Heart left ventricle (tissue), 16 donors: ENCODE measurements at places on chromosomes 2 and 18. TPM values are rescaled to one million over a fixed set of nuclear protein-coding genes. Genes with fewer than 3 reads are reported as not detected.

The ALPG gene
- not detected for total RNA-seq

- no peak overlapping the region for H3K4me3 ChIP-seq
- no peaks in the 10 kb centered on the region for H3K27me3 ChIP-seq
- no peak overlapping the region for H3K27ac ChIP-seq
- no peaks in the 10 kb centered on the region for H3K36me3 ChIP-seq
- no peaks in the 10 kb centered on the region for H3K4me1 ChIP-seq
Measured at GRCh38 chr2:40300391-40300790, 151.5 kb downstream of the SLC8A1 start.

- DNase-seq = no peak
- H3K36me3 ChIP-seq = no peaks in the 10 kb centered on the region
- no peak overlapping the region for H3K27ac ChIP-seq
- H3K4me1 ChIP-seq = peaks cover 10% of the 10 kb centered on the region
- no peaks in the 10 kb centered on the region for H3K27me3 ChIP-seq
Measured at GRCh38 chr18:3703732-3704176, 253.8 kb downstream of the TGIF1 start.

- H3K27ac ChIP-seq = no peak overlapping the region
- no peak for DNase-seq
- no peaks in the 10 kb centered on the region for H3K27me3 ChIP-seq
- peaks cover 21% of the 10 kb centered on the region for H3K4me1 ChIP-seq
Measured at GRCh38 chr2:197159661-197160211, 150.8 kb downstream of the ANKRD44 start.

DNA sequence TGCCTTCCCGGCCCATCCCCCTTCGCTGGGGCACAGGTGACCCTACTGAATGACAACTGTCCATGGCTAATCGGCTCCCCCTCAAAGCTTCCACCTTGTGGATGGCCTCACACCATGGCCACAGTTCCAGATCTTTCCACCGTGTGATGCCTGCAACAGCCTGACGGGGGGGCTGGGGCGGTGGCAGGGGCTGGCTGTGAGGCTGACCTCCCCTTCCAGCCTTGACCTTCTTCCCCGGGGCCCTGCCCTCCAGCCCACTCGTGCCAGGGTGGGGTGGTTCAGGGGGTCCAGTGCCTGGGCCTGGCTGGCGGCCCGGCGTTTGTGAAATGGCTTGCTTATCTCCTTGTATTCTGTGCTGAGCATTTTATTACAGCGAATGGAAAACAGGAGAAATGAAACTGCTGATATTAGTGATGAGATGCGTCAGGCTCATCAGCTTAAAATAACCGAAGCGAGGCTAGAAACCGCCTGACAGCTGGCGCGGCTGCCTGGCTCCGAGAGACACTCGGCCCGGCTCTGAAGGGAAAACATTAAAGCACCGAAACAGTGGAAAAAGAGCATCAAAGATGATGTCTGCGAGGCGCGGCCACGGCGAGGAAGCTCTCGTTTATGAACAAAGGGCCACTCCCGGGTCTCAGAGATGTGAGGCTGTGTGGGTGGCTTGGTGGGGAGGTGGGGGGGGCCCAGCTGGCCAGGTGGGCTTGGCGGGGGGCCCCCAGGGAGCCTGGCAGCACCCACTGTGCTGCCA lies 916 bp upstream of the PDCD1 start:
- no peaks in the 10 kb centered on the region for H3K36me3 ChIP-seq
- H3K4me3 ChIP-seq = peak overlapping the region; percentile 11
- peak; percentile 74 for DNase-seq
- H3K27ac ChIP-seq = peak overlapping the region; percentile 82

The ERBB4 gene
- 23.7 TPM for total RNA-seq

The DNAH7 gene
- total RNA-seq = 0.42 TPM
